ENCODE measurements at places on chromosomes 6 and 20.

GRCh38 chr6:25713824-25714223, 40.7 kb upstream of the SLC17A4 start:
- DNase-seq, result no peak

GRCh38 chr6:132132924-132133639, 181.9 kb upstream of the CCN2 start:
- peak; percentile 80 for DNase-seq

DNA sequence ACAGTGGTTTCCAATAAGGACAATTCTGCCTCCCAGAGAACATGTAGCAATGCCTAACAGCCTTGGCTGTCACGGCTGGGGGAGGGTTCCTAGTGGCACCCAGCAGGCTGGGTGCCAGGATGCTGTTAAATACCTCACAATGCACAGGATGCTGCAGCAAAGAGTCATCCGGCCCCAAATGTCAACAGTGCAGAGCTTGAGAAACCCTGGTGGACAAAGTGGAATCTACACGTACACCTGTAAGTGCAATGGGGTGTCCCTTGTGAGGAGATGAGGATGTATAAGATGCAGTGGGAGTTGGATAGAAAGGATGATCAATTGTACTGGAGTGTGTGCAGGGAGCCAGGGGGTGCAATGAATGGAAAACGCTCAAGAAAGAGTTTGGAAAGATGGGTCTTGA, 142.4 kb downstream of the FNDC1 start:
- DNase-seq, result no peak

GRCh38 chr6:137432054-137432611, 62.1 kb downstream of the OLIG3 start:
- DNase-seq, result no peak

DNA sequence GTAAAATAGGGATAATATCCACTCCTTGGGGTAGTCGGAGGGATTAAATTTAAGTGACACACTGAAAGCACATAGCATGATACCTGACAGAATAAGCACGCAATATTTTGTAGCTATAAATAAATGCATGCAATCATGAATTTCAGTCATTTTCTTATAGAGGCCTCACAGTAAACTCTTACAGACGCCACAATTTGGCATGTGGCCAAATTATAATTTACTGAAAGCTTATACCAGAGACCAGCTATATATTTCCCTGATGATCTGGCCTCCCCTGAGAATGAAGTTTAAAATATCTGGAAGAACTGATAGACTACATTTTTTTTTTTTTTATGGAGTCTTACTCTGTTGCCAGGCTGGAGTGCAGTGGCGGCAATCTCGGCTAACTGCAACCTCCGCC, 40.9 kb downstream of the QRSL1 start:
- no peak for DNase-seq

DNA sequence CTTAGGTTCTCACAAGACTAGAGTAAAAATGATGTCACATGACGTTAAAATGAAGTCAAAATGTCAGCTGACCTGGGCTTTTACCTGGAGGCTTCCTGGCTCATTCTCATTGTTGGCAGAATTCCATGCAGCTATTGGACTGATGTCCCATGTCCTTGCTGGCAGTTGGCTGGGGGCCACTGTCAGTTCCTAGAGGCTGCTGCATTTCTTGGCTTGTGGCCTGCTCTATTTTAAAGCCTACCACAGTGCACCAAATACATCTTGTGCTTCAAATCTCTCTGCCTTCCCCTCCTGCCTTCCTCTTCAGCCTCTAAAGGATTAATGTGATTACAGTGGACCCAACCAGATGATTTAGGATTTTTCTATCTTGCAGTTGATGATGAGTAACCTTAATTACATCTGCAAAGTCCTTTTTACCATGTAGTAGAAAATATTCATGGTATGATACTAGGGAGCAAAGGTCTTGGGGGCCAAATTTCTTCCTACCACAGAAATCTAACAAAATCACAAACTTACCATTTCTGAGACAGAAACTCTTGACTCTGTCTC, 81.9 kb downstream of the FIG4 start:
- DNase-seq, result peak; percentile 77

DNA sequence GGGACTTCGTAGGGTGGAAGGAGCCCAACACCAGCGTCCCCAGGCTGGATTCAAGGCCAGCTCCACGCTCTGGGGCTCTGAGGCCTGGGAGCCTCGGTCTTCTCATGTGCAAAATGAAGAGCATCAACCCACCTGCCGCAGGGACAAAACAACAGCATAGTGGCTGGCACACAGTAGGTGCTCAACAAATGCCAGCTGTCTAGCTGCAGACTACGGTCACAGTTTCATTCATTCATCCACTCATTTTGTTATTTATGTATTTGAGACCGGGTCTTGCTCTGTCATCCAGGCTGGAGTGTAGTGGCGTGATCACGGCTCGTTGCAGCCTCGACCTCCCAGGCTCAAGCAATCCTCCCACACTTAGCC, 60.7 kb downstream of the CEBPB start:
- no peak for DNase-seq

- no peak for DNase-seq
Observed at GRCh38 chr6:41416501-41416837, 81.1 kb downstream of the NCR2 start.

GRCh38 chr20:21183722-21184121, 57.8 kb downstream of the KIZ start:
- DNase-seq, result peak; percentile 41

DNA sequence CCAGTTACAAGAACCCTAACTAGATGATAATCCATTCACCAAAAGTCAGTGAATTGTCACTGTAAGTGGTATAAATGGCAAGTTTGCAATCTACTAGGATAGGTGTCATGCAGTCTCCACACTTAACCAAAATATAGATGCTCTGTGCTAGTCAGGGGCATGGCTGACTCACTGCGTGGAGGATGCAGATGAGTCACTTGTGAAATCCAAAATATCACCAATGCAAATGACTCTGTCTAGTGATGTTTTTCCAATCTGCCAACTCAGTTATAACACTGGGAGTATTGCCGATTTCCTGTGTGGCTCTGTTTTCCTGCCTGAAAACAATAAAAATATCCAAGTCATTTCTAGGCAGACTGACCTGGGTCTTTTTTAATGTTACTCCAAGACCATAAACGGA, 47.8 kb upstream of the NRSN1 start:
- DNase-seq, result peak; percentile 9

GRCh38 chr6:78523622-78524021, 343.7 kb upstream of the IRAK1BP1 start:
- no peak for DNase-seq

Measured in fibroblast of skin of right biceps (primary cell).